Stimulated activated CD4-positive, alpha-beta T cell treated with anti-CD3 and anti-CD28 coated beads, TNF-alpha, amount 100 ng/mL, for 1 hour (primary cell): ENCODE measurements at places on chromosomes 13 and 19.

GRCh38 chr13:36850790-36851438 lies 31.9 kb downstream of the RFXAP start:
- no peak for DNase-seq

DNA sequence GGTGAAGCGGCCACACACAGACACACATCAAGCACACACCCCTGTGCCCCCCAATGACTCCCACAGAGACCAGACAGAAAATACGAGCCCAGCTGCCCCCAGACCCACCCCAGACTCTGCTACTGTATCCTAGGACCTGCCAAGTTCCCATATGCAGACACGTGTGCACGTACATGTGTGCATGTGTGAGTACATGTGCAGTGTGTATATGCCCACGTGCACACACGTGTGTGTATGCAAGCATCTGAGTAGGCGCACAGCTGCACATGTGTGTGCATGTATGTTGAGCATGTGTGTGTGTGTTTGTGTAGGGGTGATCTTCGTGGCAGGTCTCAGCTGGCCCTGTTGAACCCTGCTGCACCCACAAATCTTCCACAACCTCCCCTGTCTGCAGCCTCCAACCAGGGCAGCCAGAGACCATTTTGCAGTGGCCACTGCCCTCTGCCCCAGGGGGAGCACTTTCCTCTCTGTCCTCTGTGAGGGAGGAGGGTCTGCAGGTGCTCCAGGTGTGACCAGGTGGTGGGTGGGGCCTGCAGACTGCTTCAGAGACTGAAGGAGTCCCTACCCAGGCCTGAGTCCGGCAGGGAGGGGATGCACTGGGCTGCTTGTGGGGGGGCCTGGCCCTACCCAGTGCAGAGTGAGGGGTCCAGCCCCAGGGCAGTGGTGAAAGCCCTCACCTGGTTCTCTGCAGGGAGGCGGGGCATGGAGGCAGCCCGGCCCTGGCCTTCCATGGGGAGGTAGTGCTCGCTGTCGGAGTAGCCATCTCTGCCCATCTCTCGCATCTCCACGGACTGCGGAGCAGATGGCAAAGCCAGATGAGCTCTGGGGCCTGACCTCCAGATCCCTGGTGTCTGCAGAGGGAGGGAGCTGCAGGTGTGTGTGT lies 61.5 kb downstream of the IER2 start:
- no peak for DNase-seq

- no peak for DNase-seq
Measured at GRCh38 chr13:80901111-80901510, 560.2 kb upstream of the SPRY2 start.

DNA sequence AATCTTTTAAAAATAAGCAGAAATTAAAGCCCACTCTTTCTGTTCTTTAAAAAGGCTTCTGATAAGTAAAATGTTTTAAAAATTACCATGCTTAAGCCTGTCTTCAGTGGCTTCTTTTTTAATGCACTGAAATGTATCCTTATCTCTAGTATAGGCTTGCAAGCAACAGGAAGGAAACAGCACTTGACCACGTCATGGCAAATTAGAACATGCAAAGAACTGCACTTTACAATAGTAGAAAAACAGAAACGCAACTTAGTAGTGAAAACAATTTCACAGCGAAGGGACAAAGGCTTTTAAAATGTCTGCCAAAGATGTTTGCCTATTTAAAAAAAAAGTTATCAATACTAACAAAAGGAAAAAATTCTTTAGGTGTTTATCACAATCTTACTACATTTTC lies 36.3 kb downstream of the ELF1 start:
- no peak for DNase-seq

GRCh38 chr19:47309608-47310007 lies at the start of gene C5AR1:
Gene C5AR1, plus strand, starts transcription at chr19:47309861. Its CDS starts 35 bp downstream, at chr19:47309896.
- DNase-seq = no peak

GRCh38 chr19:32651729-32652140 lies 23.2 kb downstream of the ANKRD27 start:
- no peak for DNase-seq

- no peak for DNase-seq
Measured at GRCh38 chr19:18713550-18714117, 30.2 kb downstream of the CRTC1 start.

DNA sequence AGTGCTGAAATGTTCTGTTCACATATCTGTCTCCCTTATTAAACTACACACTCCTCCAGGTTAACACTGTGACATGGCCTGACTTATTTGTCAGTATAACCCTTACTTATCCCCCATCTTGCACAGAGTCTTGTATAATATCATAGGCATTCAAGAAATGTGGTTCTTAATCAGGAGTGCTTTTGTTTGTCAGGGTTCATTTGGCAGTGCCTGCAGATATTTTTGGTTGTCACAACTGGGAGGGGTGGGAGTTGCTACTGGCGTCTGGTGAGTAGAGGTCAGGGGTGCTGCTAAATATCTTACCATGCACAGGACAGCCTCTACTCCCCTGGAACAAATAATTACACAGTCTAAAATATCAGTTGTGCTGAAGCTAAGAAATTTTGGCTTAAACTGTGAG lies 20.4 kb upstream of the OBI1 start:
- no peak for DNase-seq

DNA sequence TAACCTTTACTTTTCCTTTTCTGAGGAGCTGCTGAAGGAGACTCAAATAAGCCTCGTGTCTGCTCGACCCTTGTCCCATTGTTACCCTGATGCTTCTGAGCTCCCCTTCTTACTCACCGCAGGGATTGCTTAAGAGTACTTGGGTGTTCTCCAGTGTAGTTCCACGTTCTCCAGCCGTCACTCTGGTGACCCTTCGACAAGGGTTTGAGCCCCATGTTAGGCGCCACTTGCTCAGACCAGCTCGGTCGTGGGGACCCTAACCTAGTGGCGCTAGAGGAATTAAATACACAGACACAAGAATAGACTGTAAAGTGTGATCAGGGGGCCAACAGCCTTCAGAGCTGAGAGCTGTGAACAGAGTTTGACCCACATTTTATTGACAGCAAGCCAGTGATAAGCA lies 10.3 kb downstream of the ZNF480 start:
- DNase-seq = no peak

DNA sequence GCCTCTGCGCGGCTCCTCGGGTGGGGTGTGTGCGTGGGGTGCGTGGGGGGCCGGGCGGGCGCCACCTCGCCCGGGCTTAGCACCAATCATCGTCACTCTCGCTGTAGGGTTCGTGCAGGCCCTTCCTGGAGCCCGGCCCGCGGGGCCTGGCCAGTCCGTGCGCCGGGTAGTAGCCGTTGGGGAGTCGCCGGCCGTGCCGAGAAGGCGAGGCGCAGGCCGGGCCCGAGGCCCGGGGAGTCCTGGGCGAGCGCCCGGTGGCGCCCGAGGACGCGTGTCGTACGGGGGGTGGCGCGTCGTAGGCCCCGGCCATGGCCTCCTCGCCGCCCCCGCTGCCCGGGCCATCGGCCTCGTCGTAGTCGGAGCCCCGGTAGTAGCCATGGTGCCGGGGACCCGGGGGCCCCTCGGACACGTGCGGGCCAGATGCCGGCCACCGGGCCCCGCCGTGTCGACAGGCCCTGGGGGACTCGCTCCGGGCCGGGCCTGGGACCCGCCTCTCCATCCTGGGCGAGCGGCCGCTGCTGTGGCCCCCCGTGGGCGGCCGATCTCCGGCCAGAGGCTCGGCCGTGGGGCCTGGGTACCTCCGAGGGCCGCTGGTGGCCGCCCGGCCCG lies 57.1 kb downstream of the IER2 start:
- DNase-seq = no peak

DNA sequence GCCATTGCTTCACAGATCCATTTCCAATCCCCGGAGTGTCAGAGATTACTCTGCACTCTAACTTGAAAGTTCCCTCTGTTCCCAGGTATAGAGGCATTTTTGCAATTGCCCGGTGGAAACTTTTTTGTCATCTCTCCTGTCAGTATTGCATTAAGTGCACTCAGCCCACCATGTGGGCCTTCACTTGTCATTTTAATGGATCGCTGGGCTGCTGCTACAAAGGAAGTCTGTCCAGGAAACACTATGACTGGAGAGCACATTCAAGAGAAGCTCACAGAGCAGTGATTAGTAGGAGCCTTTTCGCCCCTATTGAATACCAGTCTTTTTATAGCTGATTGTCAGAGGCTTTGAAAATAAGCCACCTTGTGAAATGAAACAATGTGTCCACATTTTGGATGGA lies 180.9 kb downstream of the B3GLCT start:
- no peak for DNase-seq

DNA sequence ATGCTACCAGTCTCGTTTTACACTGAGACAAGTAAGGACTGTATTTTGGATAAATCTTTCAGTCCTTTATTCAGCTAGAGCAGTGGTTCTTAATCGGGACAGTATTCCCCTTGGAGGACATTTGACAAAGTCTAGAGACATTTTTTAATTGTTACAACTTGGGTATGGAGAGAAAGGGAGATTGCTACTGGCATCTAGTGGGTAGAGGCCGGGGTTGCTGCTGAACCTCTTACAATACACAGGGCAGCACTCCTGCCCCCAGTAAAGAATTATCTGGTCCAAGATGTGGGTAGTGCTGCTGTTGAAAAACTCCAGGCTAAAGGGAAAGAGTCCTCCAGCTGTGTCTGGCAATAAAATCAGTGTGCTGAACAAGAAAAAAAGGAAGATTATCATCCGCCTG lies 334.8 kb downstream of the SLC7A1 start:
- DNase-seq = no peak

- DNase-seq = no peak
Measured at GRCh38 chr13:50712456-50712855, 131.0 kb downstream of the DLEU7 start.
